ENCODE measurements at places on chromosomes 4 and X.
A peak's percentile ranks its signal among the peaks of the same experiment; 100 is the strongest.

- DNase-seq = peak; percentile 82
Measured at GRCh38 chr4:87375719-87376291, 15.2 kb downstream of the HSD17B11 start.

GRCh38 chrX:131571348-131571747 is 27.5 kb downstream of the OR13H1 start:
- no peak for DNase-seq

DNA sequence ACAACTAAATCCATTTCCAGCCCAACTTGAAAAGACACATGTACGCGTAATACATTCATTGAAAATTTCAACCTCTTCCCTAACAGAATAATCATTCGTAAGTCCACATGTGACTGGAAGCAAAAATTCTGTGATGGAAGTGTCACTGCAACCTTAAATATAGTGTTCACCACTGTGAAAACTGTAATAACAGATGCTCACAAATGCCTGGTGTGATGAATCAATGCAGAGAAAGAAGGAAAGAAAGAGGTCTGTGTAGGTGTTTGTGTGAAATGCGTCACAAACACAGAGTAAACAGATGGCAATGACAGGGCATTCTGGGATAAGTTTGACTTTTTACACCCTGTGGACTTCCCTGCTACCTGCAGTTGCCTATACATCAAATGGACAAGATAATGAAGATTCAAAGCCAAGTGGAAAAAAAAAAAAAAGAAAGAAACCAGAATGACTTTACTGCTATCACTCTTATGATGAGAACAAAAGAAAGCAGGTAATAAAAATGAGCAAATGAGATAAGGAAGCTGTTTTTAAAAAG is 123.3 kb downstream of the EPHA5 start:
- no peak for DNase-seq

- DNase-seq = no peak
Measured at GRCh38 chr4:132557660-132558059, 591.4 kb upstream of the PCDH10 start.

DNA sequence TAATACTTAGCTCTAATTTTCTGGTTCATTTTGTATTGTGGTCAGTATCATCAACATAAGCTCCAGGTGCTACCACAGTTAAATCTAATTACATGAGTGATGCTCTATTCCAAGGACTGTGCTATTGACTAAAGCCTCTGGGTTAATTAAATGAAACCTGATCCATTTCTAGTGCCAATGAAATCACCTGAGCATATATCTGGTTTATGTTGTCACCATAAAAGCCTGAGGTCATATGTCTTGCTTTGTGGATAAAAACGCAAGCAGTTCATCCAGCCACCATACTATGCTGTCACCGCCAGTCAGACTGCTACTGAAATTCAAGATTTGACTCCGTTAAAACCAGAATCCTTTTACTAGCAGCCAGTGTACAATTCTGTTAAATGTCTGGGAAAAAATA is 64.2 kb upstream of the ZNF518B start:
- DNase-seq = no peak

- DNase-seq = no peak
Measured at GRCh38 chr4:155331478-155331877, 45.3 kb downstream of the MAP9 start.

GRCh38 chr4:105145156-105145902 is 1.3 kb upstream of the TET2 start:
- no peak for DNase-seq

DNA sequence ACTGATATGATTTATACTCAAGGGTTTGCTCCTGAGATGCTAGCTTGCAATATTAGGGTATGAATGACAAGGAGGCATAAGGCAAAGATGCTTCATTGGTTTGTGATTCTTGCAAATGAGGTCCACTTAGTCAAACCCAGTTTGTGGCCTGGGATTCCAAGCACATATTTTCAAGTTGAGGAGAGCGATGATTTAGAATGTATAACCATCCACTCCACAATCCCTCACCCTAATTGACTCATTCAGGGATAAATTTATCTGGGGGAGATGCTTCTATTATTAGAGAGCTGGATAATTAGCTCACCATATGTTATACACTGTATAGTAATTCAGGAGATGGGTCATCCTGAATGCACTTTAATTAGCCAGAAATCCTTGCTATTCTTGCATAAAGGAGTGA is 118.3 kb upstream of the PUDP start:
- DNase-seq = peak; percentile 15

- DNase-seq = no peak
Measured at GRCh38 chrX:31212856-31213748, 141.3 kb upstream of the FTHL17 start.

GRCh38 chr4:5826437-5827107 is 66.3 kb downstream of the CRMP1 start:
- no peak for DNase-seq

GRCh38 chr4:37732526-37733186 is 46.5 kb upstream of the RELL1 start:
- DNase-seq = no peak

- DNase-seq = no peak
Measured at GRCh38 chr4:155960522-155960921, 6.9 kb upstream of the CTSO start.

DNA sequence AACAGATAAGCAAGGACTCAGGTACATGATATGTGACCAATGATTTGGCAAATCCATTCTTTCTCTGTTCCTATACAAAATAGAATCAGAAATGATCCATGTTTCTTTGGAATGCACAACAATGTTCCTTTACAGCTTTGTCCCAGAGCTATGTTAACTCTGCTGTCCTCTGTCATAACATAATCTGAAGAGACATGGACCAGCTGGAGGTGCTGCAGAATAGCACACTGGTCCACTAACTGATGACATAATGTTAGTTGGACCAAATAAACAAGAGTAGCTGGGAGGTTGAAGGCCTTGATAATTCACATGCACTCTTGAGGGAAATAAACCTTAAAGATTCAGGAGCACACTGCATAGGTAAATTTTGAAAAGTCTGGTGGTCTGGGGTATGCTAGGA is 23.0 kb upstream of the DHX15 start:
- no peak for DNase-seq

- DNase-seq = no peak
Measured at GRCh38 chr4:86451560-86452330, 91.9 kb upstream of the MAPK10 start.

DNA sequence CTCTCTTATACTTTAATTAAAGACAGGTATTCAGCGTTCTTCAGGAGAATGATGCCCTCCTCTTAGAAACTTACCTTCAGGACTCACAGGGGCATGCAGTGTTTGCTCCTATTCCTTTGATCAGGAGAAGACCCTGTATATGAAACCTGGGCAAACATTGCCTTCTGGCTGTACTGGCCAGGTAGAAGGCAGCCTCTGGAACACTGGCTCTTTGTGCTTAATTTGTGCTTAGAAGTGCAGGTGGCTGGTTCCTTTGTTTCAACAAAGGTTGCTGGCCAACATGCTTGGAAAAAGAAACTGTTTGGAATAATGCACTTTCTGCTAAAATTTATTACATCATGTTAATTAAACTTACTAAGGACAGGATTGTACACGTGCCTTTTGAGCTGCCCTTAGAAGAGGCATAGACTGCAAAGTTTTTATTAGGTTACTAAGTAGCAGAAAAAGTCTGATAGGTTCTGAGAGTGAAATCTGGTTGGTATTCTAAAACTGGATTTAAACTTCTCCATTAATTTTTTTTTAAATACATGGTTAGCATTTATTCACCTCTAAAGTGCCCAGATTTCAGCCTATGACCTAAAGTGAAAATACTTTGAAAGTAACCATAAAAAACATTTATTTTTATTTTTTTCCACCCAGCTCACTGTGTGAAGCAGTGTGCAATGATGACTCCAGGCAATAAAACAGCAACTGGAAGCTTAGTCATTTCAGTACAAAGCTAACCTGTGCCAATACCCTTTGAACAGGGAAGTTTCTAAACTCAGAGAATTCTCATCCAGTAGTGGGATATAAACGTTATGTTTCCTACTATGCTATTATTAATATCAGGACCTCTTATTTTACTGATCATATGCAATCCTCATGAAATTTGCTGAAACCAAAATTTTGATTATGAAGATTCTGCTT is 11.3 kb downstream of the RASSF6 start:
- no peak for DNase-seq

DNA sequence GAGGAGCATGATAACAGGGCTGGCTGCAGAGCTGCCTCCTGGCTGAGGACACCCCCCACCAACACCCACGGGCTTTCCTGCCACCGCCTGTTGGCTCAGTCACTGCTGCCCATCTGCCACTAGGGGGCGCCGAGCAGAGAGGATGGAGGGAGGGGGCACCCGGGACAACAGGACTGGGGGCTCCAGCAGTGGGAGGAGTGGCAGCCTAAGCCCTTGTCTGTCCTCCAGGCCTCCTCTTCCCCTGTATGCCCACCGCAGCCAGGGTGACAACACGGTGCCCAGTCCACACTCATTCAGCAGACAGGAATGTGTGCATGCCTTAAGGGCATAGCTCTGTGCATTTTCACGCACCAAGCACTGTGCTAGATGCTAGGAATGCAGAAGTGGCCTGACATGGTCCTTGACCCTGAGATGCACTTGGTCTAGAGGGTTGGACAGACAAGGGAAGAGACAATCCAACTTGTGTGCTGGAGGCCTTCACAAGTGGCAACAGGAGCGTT is 149.9 kb downstream of the AMMECR1 start:
- DNase-seq = peak; percentile 38

DNA sequence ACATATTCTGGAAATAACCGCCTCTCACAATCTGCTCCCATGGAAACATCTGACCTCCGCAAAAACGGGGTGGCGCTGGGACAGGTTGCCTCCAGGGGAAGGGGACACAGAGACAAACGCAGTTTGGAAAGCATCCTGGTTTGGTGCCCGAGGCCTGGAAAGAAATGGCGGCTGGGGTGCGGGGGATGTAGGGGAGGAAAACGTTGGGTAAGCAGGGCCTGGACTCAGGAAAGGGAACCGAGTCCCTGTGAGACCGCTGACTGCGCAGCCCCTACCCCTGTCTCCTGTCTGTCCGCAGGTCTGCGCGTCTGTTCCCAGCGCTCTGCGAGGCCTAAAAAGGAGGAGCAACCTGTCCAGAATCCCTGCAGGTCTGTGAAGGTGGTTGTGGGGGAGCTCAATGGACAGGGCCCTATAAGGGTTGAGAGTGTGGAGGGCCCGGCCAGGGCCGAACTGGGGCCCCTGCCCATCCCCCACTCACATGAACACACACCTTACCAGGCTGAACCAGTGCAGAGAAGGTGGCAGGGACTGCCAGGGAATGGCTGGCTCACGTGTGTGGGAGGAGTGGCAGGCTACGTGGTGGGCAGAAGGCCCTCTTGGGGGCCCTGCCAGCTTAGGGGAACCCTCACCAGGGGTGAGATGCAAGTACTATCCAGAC is 672 bp downstream of the TCEAL3 start:
- no peak for DNase-seq

GRCh38 chr4:7254736-7255487 is 62.6 kb downstream of the SORCS2 start:
- DNase-seq = peak; percentile 72

DNA sequence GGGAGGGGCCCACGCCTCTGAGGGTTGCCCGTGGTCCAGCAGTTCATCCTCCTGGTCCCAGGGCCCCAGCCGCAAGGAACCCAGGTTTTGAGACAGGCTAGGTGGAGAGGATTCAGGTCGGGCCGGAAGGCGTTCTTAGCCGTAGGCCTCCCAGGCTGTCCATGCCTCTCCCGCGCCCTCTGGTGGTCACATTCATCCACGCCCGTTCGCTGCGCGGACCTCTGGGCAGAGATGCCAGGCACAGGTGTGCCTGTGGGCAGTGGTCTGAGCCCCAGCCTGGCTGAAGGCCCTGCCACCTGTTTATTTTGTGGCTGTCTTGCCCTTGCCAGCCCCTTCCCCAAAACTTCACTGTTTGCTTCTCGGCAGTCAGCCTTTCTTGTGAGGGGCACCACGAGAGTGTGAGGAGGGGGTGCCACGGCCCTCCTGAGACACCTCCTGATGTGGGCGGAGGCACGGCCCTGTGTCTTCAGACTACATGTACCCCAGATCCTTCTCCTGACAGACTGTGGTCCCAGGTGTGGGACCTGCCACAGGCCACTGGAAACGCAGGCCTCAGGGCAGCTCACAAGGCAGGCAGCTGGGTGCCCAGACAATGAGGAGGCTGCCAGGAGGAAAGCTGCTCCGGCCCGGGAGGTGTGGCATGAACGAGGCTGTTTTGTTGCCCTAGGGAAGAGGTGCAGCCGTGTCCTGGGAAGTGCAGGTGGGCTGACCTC is 5.0 kb downstream of the UVSSA start:
- DNase-seq = peak; percentile 68

- DNase-seq = peak; percentile 51
Measured at GRCh38 chrX:106898462-106898861, 4.7 kb downstream of the RIPPLY1 start.

DNA sequence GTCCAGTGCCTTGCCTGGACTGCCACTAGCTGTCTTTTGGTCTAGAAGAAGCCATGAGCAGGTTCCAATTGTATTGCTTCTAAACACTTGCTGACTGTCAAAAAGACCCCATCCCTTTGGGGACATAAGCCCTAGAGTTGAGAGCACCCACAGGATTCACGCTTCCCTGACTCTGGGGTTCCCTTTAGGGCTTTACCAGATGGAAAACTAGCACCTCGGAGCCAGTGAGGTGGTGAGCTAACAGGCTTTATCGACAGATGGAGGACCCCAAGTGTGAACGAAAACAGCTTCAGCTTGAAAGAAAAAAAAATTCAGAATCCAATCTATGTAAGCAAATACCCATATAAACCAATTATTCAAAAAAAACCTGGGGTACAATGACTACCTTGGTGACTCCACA is 90.8 kb downstream of the NAA11 start:
- no peak for DNase-seq

- DNase-seq = peak; percentile 31
Measured at GRCh38 chr4:181085557-181085956, 1157.6 kb upstream of the TENM3 start.

GRCh38 chrX:101347859-101348451 is 587 bp downstream of the TIMM8A start:
- DNase-seq = no peak

DNA sequence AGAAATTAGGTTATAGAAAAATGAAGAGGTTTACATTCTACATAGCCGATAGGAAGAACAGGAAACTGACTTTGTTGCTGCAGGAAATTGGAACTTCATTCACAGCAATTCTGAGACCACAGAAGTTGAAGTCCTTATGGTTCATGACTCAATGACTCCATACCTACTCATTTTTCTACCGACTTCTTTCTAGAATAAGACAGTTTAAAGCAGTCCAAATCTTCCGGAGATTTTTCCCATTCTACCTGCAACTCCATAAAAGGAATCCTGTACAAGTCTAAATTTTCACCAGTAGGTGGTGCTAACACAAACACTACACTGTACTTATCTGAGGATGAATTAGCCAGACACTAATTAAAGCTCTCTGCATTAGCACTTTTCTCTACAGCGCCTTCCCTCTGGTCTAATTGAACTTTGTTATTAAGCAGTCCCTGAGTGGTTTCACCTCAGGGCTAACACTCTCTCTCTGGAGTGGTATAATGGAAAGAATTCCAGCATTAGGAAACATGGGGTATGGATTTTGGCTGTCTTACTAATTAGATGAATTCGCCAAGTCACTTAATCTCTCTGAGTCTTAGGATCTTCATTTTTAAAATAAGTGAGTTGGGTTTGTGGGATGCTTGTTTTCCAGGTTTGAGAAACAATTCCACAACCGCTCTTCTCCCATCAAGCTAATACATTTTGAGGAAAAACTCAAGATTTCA is 167.9 kb downstream of the SMIM20 start:
- peak; percentile 54 for DNase-seq
